ENCODE measurements at places on chromosomes 4 and X. TPM values are rescaled to one million over a fixed set of nuclear protein-coding genes. Genes with fewer than 3 reads are reported as not detected.
A peak's percentile ranks its signal among the peaks of the same experiment; 100 is the strongest.

The ERVMER34-1 gene
- total RNA-seq: 0.66 TPM

The FGFBP2 gene
- total RNA-seq: 0.58 TPM

The HTN3 gene
- not detected for total RNA-seq

The OSTC gene
- 73.7 TPM for total RNA-seq

- no peak for DNase-seq
Observed at GRCh38 chr4:39716356-39716755, 18.4 kb downstream of the UBE2K start.

DNA sequence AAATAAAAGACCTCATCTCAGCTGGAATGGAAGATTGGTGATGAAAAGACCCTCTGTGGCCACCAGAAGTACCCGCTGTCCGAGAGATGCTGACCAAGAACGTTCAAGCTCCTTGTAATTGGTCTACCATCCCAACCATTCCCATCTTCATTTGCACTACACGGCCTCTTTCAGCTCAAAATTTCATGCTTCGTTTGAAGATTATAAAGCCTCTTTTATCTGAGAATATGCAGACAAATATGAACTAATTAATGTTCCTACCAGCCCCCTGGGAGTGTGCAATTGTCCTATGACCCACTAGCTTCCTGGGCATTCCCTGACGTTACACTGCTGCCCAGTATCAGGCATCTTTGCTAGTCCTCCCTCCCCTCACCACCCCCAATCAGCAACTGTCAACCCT, 583.7 kb downstream of the MID1IP1 start:
- DNase-seq: no peak

DNA sequence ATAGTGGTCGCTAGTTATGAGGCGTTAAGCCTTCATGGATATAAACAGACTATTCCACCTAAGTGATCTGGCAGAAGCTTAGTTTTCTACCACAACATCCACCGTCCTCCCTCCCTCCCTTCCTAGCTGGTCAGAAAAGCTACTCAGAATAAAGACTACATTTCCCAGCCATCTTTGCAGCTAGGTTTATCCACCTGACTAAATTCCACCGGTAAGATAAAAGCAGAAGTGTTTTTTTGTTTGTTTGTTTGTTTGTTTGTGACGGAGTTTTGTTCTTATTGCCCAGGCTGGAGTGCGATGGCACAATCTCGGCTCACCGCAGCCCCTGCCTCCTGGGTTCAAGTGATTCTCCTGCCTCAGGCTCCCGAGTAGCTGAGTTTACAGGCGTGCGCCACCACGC, 44.3 kb downstream of the HELT start:
- DNase-seq: no peak

DNA sequence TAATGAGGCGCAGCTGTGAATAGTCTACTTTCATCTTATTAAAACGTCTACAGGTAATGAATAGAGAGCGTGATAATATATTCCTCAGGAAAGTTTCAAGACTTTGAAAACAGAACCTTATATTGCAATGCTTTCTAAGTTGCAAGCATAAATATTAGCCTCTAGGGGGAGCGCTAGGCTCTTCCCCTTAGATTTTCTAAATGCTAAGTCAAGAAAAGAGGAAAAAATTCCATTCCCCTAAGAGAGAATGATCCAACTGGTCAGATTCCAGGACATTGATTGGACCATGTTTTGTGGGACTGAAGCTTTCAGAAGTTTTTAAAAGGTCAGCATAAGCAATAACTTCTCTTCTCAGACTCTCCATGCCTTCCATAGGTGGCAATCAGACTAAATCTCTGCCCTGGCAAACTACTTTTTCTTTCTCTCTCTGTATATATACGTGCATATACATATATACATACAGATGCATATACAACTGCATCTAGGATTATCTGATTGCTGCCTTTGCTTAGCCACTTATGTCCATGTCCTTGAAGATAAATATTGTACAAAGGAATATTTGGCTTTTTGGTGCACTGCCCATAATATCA, 492.9 kb downstream of the INPP4B start:
- no peak for DNase-seq

DNA sequence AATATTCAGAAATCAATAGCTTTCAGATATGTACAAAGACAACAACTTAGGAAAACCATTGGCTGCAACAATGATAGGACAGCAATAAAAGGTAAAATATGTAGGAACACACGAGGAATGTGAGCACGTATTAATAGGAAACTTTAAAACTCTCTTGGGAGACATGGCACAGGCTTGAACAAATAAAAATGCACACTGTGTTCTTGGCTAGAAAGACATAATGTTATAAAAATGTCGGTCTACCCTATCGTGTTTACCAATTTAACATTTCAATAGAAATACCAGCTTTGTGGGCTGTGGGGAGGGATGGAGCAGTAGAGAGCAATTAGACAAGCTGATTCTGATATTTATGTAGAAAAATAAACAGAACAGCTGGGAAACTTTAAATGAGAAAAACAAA, 69.0 kb upstream of the FAM9B start:
- no peak for DNase-seq

- DNase-seq: no peak
Observed at GRCh38 chr4:182022909-182023308, 220.3 kb upstream of the TENM3 start.

DNA sequence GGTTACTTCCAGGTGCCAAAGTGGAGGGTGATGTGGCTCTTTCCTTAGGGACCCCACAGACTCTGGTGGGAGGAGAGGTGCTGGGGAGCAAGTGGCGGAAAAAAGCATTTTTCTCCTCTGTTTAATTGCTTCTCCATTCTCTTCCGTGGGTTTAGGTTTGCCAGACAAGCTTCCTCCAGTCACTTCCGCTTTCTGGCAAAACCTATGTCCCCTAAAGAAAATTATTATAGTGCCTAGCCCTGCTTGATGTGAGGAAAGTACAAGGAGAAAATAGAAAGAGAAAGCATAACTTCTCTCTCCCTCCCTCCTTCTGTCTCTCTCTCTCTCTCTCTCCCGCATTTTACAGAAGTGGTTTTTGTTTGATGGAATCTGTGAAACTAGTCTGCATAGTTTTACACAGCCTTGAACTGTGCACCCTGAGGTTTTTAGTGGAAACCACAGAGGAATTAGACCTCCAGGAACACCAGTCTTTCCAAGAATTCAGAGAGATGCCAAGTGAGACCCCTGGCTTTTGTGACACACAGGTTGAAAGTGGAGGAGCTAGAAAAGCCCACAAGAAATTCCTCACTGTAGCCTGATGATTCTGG, 231.1 kb upstream of the ANXA3 start:
- DNase-seq: no peak

DNA sequence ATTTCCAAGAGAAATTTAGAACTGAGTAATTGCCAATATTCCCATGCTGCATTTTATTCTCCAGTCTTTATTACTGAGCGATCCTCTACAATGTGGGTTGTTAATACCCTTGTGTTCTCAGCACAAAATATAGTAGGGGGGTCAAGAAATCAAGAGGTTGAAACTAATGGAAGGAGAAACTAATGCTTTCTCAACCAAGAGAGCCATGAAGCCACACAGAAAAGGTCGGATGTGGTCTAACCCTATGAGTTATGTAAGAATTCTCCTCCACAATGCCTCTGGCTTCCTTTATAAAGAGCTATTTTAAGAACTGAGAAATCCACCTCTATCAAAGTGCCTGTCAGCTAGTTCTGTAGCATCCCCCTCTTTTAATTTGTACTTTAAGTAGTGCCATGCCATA, 268.5 kb downstream of the CHIC1 start:
- no peak for DNase-seq

- DNase-seq: peak; percentile 13
Observed at GRCh38 chrX:31423609-31424189, 351.9 kb upstream of the FTHL17 start.

DNA sequence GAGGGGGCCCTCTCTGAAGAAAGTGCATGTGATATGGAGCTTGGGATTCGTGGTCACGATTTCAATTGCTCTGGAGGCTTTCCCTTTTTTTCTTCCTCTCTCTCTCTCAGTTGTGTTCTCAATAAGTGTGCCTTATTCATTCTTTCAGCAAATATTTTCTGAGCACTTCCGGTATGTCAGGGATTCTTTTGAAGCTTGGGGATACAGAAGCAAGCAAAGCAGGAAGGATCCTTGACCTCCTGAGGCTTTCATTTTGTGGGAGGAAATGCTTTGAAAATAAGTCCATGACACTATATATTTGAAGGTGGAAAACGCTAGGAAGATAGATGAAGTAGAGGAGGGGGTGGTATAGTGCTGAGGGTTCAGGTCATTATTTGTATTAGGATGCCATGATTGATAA, 12.6 kb upstream of the GABRE start:
- DNase-seq: no peak
